ENCODE measurements at places on chromosomes 12 and 14.

DNA sequence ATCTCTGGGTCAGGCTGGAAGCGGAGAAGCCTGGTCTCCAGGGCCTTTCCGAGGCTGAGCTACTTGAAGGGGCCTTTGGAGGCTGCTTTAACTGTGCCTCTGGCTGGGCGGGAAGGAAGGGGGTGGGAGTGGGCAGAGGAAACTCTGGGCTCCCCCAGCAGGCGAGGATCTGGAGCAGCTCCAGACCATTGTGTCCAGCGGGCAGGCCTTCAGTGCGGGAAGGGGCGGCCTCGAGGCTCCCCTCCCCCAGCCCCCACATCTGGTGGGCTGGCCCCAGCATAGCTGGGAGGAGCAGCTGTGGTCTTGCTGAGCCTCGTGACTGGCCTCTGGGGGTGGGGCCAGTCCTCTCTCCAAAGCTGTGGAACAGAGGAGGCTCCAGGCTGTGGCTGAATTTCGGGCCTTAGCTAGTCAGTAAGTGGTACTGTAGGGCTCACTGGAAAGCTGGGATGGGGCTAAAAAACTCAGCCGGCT is 3.4 kb downstream of the TAMALIN start:
- no peak for DNase-seq

DNA sequence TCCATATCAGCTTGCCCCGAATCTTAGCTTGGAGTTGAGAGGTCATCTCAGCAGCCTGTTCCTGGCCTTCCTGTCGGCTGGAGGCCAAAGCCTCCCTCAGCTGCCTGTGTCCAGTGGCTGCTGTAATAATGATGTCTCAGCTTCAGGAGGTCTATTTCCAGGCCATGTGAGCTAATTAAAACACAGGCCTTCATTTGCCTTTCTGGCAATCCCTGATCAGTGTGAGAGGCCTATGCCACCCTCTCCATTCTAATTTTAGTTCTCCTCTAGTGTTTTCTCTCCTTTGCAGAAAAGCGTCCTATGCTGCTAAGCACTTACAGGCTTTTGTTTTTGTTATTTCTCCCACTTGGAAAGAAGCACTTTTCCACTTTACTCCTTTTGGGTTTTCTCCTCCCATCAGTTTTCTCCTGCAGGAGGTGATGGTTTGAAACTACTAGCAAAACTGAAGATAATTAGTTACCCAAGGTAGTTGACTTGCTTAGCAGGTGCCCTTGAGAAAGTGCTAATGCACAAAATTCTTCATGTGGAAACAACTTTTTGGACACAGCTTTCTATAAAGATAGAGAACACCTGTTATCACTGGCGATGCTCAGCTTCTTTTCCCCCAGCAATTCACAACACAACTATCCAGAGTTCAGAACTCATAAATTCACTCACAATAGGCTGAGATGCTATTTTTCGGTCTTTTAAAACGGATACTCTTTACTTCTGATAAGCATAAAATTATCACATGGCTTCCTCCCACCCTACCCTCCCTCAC is 255.3 kb upstream of the GARIN6 start:
- no peak for DNase-seq

- DNase-seq: no peak
Measured at GRCh38 chr14:96055065-96055752, 16.0 kb downstream of the C14orf132 start.

DNA sequence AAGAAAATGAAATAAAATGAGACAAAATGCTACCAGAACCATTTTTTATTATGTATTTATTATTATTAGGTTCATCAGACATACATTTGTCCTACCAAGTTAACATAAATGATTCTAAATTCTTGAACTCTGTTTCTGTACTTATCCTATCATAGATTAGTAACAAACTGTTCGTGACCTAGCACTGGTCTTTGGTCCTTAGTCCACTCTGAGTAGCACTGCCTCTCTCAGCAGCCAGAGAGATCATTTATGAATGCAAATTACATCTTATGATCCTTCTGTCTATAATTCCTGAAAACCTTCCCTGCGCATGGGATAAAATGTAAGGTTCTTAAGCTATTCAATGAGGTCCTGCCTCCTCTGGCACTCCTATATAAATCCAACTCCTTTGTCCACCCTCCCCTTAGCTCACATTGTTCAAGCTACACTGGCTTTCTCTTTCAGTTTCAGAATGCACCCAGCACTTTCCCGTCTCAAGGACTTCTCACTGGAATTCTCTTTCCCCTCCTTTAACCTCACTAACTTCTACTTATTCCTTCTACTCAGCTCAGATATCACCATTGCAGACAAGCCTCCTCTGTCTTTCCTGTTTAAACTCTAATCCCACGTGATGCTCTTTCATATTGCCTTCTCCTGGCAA is 17.1 kb downstream of the PDZRN4 start:
- DNase-seq: no peak

- DNase-seq: no peak
Measured at GRCh38 chr14:78519863-78520262, 349.7 kb downstream of the NRXN3 start.
